ENCODE measurements at places on chromosomes 4 and X.

GRCh38 chrX:129689796-129690195 is 35.0 kb upstream of the APLN start:
- DNase-seq: no peak

GRCh38 chr4:99612704-99613103 is 38.1 kb downstream of the MTTP start:
- no peak for DNase-seq

DNA sequence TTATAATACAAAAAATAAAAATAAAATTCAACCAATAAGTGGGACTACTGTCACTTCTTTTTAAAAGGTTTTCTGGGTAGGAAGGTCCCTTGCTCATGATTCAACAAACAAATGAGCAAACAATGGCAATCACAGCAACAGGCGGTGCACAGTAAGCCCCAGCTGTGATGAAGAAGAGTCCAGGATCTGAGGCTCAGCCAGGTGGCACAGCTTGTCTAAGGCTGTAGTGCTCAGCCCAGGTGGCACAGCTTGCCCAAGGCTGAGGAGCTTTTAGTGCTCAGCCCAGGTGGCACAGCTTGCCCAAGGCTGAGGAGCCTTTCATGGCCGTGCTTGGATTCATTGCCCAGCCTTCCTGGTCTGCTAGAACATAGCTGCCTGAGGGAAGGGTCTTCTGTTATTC is 75.0 kb downstream of the ZFYVE28 start:
- no peak for DNase-seq

- DNase-seq: no peak
Observed at GRCh38 chr4:102560115-102560514, 59.0 kb downstream of the NFKB1 start.

GRCh38 chr4:61301271-61301670 is 101.1 kb downstream of the ADGRL3 start:
- DNase-seq: no peak

GRCh38 chr4:73599182-73599581 is 21.1 kb downstream of the RASSF6 start:
- DNase-seq: peak; percentile 89

DNA sequence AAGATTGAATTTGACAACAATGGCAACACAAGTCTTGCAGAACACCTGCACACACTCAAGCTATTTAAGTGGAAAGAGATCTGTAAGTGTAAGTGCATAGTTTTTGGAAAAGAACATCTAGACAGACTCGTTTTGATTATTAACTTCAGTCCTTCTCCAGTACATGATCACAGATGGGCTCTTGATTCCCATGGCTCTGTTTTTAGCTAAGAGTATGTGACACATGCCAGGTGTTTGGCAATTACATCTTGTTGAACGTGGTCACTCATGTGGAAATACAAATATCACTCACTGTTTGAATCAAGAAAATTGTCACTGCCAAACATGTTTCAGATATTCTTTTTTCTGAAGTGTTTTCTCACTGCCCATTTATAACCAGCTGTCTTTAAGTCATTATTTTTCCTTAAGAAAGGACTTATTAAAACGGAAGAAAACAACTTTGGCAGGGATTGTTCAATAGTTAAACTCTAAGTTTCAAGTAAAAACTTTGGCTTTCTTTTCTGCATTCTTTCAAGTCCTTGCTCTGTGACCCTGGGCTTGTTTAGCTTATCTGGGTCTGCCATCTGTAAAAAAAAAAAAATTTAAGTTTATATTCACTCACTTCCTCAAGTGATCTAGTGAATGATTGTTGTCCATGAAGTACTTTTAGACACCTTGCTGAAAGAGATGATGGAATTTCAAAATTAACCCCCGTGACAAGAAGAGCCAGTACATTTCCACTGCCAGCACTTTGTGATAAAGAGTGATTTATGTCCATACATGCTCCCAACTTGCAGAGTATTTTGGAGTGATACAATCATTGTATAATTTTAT is 125.4 kb downstream of the ATXN3L start:
- no peak for DNase-seq

GRCh38 chrX:22097012-22097694 is 65.0 kb downstream of the PHEX start:
- DNase-seq: peak; percentile 68

- DNase-seq: peak; percentile 85
Observed at GRCh38 chr4:145130788-145131399, 32.8 kb downstream of the ABCE1 start.

DNA sequence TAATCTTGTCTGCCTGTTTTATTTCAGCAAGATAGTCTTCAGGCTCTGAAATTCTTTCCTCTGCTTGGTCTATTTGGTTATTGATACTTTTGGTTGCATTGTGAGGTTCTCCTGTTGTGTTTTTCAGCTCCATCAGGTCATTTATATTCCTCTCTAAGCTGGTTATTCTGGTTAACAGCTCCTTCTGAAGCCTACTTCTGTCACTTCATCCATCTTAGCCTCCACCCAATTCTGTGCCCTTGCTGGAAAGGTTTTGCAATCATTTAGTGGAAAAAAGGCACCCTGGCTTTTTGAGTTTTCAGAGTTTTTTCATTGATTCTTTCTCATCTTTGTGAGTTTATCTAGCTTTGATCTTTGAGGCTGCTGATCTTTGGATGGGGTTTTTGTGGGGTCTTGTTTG is 647.7 kb downstream of the SPRY1 start:
- DNase-seq: no peak

DNA sequence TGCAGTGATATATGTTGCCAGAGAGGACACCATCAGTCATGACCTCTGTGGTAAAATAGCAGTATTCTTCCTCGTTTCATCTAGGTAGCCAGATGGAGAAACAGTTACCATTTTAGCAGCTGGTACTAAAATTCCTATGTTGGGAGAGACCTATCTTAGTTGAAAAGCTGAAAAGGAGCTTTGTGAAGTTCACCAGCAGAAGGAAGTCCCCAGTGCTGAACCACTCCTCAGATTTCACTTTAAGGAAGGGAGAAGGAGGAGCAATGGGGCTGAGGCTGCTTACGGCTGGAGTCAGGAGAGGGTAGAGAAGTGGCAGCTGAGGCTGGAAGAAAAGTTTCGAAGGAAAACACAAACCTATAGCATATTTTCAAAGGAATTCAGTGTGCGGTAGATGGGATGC is 103.7 kb downstream of the ATXN3L start:
- peak; percentile 56 for DNase-seq

- no peak for DNase-seq
Observed at GRCh38 chr4:180134091-180134866, 2108.9 kb upstream of the TENM3 start.

GRCh38 chrX:12974305-12974795 is 560 bp upstream of the TMSB4X start:
- DNase-seq: peak; percentile 61

GRCh38 chr4:90624781-90625180 is 497.6 kb downstream of the CCSER1 start:
- no peak for DNase-seq

- DNase-seq: no peak
Observed at GRCh38 chr4:125992891-125993290, 678.1 kb downstream of the FAT4 start.

- DNase-seq: no peak
Observed at GRCh38 chrX:40418813-40419195, 162.0 kb upstream of the ATP6AP2 start.

- no peak for DNase-seq
Observed at GRCh38 chr4:8585186-8585585, 5.0 kb downstream of the GPR78 start.

- DNase-seq: no peak
Observed at GRCh38 chrX:135315864-135316263, 6.6 kb downstream of the ETDC start.

DNA sequence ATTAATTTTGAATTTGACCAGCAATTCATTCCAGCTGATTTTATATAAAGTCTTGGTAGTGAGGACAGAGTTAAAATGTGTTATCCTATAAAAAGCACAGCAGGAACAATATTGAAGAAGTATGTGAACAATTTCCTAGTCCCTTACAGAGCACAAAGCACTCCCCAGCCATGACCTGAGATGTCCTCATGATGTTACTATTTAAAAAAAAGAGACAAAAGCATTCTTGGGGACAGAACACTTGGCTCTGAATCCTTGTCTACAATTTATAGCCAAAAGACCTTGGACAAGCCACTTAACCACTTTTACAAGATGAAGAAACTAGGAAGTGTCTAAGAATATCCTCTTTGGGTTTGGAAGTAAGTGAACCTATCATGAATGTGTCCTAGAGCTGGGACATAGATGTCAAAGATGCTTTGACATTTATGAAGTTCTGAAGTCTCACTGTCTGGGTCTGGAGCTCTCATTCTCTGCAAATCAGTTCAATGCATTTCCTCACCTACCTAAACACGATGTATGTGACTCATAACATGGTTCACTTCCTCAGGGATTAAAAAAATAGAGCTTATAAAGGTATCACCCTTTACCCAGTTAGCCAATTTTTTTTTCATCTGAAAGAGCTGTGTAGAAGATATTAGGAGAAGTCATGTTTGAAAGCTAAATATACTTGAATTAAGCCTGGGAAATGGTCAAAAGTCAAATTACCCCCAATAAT is 61.4 kb downstream of the IGFBP7 start:
- no peak for DNase-seq

- no peak for DNase-seq
Observed at GRCh38 chrX:37776987-37777325, 2.9 kb upstream of the CYBB start.

GRCh38 chr4:133565379-133565778 is 416.3 kb downstream of the PCDH10 start:
- peak; percentile 90 for DNase-seq

- peak; percentile 85 for DNase-seq
Observed at GRCh38 chr4:77697860-77698590, 92.4 kb downstream of the CXCL13 start.

DNA sequence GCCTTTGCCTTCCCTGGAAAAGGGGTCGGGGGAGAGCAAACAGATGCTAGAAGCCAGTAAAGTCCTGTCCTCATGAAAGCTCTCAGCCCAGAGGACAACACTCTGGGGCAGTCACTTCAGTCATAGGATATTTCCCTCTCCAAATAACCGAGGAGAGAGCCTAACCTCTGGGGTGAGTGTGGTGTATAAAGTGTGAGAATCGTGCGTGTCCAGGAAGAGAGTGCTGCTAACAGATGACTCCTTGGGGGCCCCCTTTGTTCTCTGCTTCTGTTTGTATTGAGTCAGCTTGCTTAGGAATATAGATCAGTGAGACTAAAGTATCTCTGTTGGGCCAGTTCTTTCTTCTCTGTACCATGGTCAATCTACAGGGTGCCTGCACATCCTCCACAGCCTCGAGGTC is 247.2 kb downstream of the PALLD start:
- peak; percentile 81 for DNase-seq

DNA sequence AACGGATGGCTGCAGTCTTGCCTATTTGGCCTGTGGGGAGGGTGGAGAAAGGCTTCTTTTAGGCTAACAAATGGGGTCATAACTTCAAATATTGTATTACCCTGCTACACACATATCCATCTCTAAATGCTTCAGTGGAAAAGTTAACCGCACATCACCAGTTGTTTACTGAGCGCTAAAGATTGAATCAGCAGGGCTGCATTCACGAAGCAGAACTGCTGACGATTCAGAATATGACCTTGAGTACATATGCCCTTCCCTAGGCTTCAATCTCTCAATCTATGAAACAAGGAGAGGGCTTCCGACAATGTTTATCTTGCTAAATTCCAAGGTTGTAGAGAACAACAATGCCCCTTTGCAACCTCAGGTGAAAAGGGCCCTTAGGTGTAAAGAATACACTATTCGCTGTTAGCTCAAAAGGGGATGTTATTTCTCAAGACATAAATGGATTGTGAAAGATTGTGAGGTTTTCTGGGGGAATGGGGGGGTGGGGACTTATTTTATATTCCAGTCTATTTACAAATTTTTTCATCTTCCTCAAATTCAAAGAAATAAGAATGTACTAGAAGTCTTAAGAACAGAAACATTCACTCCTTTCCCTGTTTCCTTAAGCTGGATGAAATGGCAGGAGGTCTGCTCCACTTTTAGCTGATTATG is 2.6 kb upstream of the ATP6AP2 start:
- DNase-seq: no peak

GRCh38 chr4:5133201-5133600 is 81.9 kb downstream of the STK32B start:
- DNase-seq: no peak

GRCh38 chr4:168696826-168697225 is 200.0 kb downstream of the PALLD start:
- DNase-seq: no peak

DNA sequence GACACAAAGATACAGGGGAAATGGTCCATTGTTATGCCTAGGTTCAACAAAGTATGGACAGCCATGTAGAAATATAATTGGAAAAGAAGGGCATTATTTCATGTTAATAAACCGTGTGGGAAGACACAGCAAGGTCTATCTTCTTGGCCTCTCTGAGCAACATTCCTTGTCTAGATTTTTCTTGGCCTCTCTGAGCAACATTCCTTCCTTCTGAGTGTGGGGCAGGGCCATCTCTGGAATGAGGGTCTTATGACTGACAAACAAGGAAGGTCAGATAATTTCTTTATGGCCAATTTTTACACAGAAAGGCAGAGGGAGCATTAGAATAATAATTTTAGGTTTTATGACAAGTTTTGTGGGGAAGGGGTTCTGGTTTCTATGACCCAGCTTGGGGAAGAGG is 24.3 kb upstream of the MAOA start:
- DNase-seq: peak; percentile 48

DNA sequence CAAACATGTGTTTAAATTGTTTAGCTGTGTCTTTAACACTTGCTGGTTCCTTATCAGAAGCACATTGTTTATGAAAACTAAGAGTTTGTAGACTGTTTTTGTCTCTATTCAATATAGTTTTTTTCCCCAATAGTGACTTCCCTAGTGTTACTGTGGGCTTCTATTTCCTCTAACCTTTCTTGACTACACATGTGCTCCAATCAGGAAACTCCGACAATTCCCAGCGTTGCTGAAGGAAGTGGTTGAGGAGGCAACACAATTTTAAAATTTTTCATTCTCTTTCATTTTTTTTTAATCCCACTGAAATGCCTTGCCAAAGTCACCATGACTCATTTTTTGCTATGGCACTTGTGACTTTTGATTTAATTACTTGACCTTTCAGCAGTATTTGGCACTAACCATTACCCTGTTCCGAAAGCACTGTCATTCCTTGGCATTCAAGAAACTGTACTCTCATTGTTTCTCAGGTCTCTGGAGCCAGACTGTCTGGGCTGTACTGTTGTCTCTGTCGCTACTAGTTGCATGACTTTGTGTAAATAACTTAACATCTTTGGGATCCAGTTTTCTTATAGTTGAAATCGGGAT is 67.6 kb upstream of the FREM3 start:
- DNase-seq: no peak

DNA sequence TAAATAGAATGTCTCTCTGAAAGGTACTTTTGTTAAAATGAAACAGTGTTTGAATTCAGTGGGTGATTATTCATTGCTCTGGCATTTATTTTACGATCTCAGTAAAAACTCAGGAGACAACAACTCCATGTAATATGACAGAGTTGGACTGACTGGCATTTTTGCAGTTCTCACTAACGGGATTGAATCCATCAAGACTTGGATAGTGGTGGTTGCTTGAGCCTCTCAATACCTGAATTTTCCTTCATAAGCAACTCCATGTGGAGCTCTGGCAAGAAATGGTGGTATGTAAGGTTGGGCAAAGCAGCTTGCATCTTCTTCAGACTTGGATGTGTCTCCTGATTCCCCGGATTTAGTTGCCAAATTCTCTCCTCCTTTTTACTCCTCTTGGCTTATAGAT is 72.7 kb downstream of the FRMPD4 start:
- no peak for DNase-seq

Measured in choroid plexus epithelial cell (primary cell).